ENCODE measurements at places on chromosomes 4 and X.

DNA sequence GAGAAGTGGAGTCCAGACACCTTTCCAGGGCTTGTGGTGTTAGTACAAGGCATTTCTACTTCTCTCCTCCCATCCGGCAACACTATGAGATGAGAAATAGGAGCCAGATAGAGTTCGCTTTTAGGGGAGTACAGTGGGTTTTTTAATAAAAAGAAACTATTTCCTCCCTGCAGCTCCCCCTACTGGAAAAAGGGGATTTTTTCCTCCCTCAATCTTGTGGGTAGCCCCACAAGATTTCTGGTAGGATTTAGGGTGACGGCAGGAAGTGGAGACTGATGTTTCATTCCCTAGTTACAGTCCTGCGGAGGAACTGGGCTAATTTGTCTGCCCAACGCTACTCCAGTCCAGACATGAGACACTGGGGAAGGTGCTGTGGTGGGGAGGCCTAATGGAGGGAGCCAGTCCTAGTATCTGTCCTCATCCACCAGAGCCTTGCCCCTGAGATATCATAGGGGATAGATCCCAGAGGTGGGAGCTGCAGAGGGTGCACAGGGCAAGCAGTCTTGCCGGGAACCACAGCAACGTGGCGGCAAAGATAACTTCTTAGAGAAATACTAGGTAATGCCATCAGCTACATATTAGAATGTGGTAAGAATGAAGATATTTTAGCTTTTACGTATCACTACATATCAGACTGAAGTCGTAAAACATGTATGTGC lies 45.5 kb upstream of the PRKG2 start:
- DNase-seq = peak; percentile 20

- no peak for DNase-seq
These were observed 152.4 kb downstream of the TSPAN5 start for GRCh38 chr4:98505992-98506391.

DNA sequence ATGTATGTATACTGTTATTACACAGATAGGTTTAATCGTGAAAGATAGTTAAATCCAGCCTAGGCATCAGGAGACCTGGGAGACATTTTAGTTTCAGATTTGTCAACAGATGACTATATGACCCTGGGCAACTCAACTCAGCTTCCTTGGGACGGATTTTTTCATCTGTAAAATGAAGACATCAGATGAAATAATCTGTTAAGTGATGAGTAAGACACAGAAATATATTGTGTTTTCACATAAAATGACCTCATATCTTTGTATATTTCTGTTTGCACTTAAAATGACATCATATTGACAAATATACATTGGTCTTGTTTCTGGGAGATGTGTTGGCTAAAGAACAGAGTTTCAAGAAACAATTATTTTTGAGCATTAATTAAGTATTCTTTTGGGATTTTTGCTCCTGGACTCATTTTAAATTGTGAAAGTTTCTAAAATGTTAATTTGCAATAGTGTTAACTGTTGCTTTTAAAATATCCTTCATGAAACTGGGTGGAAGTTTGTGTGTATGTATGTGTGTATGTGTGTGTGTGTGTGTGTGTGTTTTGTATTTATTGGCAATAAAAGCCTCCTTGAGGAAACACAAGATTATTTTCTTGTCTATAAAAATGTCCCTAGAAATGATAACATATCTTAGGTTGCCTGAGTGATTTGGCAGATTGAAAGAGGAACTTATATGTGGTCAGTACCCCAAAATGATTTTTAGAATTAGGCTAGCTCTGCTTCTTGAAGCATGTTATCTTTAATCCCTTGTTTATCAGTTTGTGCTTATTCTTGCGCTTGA lies 29.1 kb upstream of the MMAA start:
- no peak for DNase-seq

DNA sequence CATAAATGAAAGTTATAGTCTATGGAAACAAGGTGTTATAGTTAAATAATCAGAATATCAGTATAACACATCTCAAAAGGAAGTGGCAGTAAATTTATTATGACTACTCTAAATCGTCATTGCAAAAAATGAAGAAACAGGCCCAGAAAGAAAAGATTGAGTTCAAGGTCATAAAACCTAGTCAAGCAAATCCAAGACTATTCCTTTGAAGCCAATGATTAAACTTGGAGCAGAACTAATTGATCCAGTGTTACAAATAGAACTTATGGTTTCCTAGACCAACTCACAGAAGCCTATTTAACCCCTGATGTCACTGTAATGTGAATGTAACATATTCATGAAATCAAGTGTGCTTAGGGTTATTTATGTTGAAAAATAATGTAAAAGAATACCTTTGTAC lies 1.9 kb downstream of the FAM199X start:
- DNase-seq = no peak

GRCh38 chr4:84493092-84493850 lies 5.8 kb downstream of the NKX6-1 start:
- peak; percentile 84 for DNase-seq

DNA sequence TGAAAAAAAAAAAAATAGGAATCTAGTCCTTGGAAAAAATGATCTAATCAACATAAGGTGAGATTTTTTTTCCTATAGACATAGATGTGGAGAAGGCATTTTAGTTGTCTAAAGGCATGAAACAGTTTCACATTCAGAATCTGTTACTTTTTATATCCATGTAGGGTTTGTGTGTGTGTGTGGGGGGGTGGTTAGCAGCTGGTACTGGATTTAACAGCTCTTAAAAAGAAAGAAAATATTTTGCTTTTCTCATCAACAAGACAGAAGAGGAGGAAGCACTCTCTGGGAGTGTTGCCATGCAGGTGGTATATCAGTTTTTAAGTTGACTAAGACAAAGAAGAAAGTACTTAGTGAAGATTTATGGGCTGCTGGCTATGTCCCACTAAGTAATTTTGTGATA lies 122.3 kb downstream of the VCX3B start:
- DNase-seq = no peak

GRCh38 chrX:53241558-53241957 lies 16.6 kb upstream of the KDM5C start:
- DNase-seq = no peak
